Dorsolateral prefrontal cortex (tissue), 122 donors: ENCODE measurements at places on chromosomes 4 and X.

- DNase-seq, result no peak
Observed at GRCh38 chr4:39362827-39363226, 3.3 kb downstream of the RFC1 start.

DNA sequence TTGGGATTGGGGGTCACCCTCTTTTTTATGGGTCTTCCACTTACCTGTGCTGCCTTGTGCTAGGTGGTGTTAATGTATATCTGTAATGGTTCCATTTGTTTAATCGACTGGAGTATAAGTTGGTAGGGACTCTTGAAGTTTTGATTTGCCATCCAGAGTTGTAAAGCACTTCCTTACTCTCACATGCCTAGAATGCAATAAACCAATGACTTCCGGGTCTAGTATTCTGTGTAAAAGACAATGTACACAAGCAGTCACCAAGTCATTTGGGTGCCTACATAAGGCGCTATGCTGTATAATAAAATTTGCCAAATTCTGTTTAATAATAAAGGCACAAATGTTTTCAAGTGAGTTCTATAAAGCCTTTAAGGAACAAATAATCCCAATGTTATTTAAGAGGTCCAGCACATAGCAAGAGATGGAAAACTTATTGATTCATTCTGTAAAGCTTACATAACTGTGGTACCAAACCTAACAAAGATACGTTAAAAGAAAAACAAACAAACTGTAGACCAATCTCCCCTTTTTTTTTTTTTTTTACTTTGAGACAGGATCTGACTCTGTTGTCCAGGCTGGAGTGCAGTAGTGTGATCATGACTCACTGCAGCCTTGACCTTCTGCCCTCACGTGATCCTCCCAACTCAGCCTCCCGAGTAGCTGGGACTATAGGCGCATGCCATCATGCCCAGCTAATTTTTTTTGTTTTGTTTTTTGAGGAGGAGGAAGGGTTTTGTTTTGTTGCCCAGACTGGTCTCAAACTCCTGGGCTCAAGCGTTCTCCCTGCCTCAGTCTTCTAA is 41.5 kb upstream of the HPRT1 start:
- DNase-seq, result no peak

GRCh38 chr4:48112017-48112667 is 21.9 kb downstream of the TXK start:
- DNase-seq, result no peak

DNA sequence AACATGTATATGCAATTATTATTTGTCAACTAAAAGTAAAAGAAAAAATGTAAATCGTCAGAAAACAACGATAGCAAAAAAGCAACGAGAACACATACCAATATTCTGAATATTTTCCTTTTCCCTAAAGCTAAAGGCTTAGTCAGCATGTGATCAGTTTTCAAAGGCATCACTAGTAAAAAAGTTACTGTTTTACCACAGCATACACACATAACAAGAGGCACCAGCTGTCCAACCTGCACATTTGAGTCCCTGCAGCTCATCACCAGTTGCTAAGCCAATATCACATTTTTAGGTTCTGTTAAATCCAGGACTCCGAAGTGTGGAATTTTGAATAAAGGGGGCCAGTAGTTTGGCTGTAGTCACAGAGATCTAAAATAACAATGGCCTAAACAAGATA is 203.8 kb downstream of the ADGRA3 start:
- no peak for DNase-seq

DNA sequence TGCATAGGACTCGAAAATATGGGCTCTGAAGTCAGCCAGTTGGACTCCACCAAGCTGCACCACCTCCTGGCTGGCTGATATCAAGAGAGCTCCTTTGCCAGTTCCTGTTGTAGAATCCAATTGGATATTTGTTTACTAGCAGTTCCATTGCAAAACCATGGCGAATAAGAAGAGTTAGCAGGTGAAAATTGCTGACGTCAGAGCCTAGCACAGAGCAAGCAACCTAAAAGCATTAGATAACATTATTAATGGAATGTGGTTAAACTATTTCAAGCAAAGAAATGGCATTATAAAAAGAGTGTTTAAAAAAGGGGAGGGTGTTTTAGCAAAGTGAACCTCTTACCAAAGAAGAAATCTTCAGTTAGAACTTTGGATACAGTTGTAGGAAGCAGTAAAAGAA is 1816.3 kb upstream of the TENM3 start:
- no peak for DNase-seq

GRCh38 chr4:3021627-3022026 is 52.7 kb downstream of the HTT-AS start:
- DNase-seq, result no peak

DNA sequence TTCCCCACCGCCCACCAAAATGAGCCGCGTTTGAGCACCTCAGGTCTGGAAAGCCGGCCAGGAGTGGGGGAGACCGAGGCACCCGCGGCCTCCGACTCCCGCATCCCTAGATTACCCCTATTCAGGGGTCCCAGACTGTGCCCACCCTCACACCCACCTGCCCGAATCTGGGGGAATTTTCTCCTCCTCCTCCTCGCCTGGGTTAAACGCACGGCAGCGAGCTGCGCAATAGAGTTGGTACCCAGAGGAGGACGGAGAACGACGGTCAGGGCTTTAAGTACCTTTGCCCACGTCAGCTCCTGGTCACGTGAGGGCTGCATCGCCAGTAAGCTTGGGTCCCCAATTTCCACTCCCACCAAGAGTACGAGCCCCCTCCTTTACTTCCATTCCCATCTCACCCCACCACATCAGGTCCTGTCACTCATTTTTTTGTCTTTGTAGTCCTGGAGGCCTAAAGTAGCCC is at the start of gene ARMCX2:
Gene ARMCX2 (minus strand): TSS at position 250 of the 463 bp plus-strand sequence. CDS start 2,262 bp downstream, outside the sequence.
- peak; percentile 76 for DNase-seq

- DNase-seq, result no peak
Observed at GRCh38 chr4:67539830-67540229, 5.5 kb downstream of the CENPC start.

GRCh38 chr4:148118633-148119032 is 323.6 kb downstream of the NR3C2 start:
- no peak for DNase-seq

DNA sequence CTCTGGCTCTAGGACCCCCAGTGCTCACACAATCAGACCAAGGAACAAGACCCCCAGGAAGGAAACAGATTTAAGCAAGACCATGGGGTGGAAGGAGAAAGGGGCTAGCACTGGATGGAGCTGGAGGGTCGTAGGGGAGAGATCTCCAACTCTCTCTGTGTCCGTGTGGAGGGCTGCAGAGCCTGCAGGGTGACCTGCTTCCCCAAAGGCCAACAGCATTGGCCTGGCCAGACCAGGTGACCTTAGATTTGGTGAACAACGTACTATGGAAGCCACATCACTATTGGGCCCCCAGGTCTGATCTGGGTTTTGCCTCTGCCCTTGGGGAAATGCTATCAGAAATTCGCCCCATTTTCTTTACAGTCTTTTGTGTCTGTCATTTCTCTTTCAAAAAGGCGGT is 26.0 kb downstream of the NLGN3 start:
- no peak for DNase-seq

- no peak for DNase-seq
Observed at GRCh38 chrX:53247928-53248327, 22.9 kb upstream of the KDM5C start.

GRCh38 chr4:31557437-31557836 is 837.3 kb downstream of the PCDH7 start:
- no peak for DNase-seq
